ENCODE measurements at places on chromosomes 12 and 14.

DNA sequence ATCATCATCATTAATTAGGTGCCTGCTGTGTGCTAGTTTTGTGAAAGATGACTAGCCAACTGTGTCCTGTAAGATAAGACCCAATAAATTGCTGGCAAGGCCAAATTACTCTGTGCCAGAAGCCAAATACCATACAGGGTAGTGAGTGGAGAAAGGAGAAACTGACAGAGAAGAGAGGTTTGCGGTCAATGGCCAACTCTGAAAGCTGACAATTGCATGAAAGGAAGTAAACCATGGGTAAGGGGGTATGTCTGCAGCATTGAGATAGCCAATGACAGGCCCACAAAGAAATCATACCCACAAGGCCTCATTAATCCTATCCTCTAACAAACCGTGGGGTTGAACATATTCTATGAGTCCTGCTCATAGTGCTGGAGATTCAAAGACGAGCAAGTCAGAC is 236.6 kb upstream of the CCDC196 start:
- DNase-seq: no peak

DNA sequence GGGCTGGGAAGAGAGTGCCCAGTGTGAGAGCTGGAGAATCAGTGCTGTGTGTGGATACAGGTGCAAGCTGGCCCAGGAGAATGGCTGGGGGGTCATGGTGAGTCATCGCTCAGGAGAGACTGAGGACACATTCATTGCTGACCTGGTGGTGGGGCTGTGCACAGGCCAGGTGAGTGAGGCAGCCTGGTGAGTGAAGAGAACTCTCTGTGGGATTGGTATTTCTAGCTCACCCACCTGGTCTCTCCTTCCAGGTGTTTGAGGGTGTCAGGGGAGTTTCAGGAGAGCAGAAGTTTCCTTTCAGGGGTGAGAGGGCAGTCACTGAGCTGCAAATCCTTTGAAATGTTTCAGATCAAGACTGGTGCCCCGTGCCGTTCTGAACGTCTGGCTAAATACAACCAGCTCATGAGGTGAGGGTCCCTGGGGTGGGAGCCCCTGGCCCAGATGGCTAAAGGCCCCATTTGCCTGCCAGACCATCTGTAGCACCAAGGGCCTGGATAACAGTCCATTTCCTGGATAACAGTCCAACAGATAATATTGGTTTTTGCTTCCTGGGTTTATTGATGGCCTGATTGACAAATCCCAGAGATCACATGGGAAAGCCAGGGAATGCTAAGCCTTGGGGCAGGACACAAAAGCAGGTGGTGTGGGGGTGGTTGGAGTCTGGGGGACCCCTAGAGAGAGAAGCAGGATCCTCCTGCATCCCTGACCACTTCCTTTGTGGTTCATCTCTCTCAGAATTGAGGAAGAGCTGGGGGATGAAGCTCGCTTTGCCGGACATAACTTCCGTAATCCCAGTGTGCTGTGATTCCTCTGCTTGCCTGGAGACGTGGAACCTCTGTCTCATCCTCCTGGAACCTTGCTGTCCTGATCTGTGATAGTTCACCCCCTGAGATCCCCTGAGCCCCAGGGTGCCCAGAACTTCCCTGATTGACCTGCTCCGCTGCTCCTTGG is 5.5 kb upstream of the ATN1 start:
- no peak for DNase-seq

- DNase-seq: no peak
Observed at GRCh38 chr12:19792028-19792427, 352.7 kb downstream of the AEBP2 start.

DNA sequence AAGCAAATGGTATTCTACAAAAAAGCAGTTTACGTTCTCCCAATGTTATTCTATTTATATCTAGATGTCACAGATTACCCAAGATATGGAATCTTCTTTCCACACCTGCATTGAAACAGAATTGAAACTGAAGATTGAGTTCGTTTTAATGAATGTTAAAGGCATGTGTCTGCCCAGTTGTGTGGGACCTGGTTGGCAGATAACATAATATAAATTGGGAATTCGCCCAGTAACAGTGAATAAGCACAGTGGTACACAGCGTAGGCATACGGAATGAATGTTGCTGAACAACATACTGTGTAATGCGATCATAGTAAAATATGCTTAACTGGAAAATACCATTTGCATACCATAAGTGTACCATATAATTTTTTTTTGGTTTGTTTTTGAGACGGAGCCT is 4.3 kb downstream of the KHNYN start:
- DNase-seq: no peak

- DNase-seq: peak; percentile 69
Observed at GRCh38 chr12:80269803-80270552, 170.6 kb downstream of the OTOGL start.
